NT2/D1 (cell line): ENCODE measurements at places on chromosomes 2 and 18.

DNA sequence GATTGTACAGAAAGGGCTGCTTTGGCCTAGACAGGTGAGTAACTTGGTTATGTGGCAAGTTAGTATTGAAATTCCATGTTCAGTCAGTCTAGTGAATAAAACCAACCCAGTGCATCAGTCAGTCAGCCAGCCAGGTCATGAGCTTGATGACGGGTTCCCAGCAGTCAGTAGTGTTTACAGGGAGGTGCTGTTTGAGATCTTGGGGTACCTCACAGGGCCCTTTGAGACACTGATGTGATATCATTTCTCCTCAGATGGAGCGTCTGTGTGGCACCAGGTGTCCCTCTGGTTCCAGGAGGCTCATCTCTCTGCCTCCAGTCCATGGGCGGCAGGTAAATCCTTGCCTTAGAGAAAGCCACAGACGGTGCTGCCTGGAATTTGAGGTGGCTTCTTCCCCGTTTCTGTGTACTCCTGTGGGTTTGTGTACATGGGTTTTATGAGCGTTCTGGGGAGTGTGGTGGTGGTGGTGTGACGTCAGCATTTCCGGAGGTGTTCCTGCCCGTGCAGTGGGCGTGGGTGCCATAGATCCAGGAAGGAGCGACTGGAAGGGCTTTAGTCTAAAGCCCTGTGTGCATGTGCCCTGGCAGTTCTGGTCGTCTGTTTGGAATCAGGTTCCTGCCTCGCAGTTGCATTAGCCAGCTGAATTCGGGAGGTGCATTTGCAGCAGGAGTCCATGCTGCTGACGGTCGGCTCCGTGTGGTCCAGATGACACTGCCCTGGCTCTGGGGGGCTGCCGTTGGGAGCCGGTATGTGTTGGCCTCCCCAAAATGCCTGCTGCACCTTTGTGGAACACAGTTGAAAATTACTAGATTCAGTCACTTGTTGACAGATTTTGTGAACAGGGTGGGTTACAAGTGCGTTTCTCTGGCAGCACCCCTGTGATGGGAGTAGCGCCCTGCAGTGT is 2.1 kb downstream of the CTDP1 start:
- DNase-seq, result no peak

DNA sequence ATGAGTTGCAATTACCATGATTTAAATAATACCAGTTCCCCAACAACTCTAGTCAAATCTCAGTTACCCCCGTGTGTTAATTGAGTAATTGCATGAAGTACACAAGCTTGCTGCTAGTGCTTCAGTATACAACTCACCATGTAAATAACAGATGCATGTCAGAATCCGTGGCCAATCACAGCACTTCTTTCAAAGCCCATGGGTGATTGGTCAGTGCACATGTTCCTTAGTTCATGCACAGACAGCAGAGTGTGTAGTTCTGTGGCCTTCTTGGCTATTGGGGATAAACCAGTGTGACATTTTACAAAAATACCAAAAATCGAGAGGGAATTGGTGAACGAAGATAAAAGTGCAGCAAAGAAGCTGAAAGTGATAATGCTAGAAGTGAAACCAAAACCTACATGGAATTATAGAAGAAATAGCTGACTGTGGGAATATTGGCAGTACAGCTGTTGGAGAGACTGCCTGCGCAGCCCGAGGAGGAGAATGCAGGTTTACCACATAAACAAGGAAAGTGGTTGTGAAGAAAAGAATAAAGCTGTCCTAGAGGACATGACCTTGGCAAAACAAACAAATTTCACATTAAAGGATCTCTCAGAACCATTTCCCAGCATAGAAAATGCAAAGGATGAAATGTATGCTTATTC is 59.4 kb downstream of the NEDD4L start:
- DNase-seq, result no peak

DNA sequence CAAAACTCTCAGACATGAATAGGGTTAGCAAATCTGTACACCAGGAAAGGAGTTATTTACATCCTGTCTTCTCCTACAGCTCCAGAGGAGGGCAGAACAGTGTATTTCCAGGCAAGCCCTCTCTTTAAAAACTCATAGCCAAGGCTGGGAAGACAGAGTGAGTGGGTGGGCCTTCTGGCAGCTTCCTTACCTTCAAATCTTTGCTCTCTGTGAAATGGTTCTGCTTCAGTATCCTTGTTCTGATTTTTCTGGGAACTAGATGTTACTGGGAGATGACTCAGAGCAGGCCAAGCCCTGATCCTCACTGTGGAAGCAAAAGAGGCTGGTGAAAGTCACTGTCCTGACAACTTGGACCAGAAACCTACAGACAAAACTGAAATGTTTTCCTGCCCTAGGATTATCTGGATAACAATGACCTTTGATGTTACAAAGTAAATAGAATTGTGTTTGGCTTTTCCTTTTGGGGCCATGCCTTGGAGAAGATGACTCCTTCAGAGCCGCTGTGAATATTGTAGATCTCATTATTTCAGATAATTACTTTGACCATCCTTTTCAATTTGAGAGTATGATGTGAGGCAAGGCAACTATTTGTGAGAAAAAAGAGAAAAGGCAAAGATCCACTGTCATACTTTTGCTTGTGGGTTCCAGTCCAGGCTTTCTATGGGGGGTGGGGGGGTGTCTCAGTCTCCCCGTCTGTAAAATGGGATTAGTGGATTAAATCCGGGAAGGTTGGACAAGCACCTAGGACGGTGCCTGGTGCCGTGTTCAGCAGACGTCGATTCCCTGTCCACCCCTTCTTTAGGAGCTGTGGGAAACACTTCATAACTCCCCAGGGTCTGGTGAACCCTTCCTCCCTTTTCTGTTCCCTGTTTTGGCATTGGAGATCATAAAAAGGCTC is 644 bp upstream of the QPCT start:
- DNase-seq, result no peak

DNA sequence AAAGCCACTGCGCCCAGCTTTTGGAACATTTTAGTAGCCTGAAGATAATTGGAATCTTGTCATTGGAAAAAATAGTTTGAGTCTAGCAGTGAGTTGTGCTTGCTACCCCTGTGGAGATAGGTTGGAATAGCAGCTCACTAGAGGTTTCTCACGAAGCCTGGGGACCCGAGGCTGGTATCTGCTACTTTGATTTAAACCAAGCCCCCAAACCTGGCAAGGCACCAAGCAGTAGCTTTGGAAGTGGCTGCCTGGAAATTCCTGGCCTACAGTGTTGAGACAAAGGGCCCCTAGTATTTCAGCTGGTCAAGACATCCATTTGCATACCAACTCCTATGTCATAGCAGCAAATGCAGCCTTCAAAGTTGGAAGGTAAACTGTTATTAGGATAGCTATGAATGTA is 42.1 kb downstream of the NOP58 start:
- no peak for DNase-seq

GRCh38 chr2:17918789-17919188 is 40.3 kb downstream of the KCNS3 start:
- peak; percentile 15 for DNase-seq

DNA sequence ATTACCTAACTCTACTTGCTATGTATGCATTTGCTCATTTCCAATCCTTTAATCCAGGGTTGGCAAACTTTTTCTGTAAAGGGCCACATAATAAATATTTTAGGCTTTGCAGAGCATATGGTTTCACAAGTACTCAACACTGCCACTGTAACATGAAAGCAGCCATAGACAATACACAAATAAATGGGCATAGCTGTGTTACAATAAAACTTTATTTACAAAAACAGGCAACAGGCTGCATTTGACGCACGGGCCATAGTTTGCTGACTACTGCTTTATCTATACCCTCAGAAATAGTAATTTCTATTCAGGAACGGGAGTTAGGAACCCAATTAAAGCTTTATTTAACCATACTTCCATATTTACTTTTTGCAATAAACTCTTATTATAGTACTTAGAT is 138.7 kb downstream of the DHRS9 start:
- DNase-seq, result no peak

DNA sequence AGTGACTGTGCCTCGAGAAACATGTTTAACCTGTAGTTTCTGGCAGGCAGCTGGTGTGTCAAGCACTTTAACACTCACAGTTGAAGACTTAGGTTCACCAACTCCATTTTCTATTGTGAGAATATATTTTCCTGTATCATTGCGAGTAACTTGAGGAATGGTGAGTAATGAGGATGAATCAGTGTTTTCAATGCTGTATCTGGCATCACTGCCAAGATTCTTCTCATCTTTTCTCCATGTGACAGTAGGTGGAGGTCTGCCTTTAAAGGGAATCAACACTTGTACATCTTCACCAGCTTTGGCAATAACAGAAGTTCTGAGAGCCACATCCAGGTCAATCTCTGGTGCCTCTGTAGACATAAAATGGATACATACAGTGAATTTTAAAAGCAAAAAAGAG is 72.8 kb downstream of the PLEKHA3 start:
- no peak for DNase-seq

- no peak for DNase-seq
These were observed 67.1 kb upstream of the MAP4K4 start for GRCh38 chr2:101630224-101630949.

- no peak for DNase-seq
These were observed 550.5 kb downstream of the SPAG16 start for GRCh38 chr2:213834746-213835145.

GRCh38 chr18:49332706-49333406 is 127.6 kb downstream of the DYM start:
- no peak for DNase-seq

DNA sequence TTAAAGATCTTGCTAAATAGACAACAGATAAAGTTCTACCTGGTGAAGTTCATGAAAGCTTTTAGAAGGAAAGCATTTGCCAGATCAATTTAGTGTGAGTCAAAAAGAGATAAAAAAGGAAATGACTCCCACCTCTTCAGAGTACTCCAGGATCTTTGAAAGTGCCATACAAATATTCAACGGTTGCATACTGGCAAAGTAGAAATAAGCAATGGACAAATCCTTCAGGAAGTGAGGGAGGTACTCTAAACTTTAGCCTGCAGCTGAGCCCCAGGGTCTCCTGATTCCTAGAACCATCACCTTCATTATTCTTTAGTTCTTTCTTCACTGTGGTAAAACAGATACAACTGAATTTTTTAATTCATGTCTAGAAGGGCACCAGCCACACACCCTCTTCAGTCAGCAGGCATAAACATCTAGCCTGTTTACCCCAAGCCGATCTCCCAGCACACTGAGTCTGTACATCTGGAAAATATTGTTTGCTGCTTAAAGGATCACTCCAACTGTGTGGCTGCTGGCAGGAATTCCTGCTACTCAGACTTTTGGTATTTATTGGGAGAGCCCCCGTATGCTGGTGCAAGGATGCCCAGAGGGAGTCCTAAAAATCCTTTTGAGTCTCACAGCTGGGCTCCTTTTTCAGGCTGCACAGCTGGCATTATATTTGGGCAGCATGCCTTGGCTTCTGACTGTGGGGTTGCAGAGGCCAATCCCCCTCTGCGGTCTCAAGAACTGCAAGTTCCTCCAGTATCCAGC is 72.3 kb upstream of the SESTD1 start:
- no peak for DNase-seq

- DNase-seq, result no peak
These were observed 19.0 kb downstream of the DGKD start for GRCh38 chr2:233373316-233373715.

DNA sequence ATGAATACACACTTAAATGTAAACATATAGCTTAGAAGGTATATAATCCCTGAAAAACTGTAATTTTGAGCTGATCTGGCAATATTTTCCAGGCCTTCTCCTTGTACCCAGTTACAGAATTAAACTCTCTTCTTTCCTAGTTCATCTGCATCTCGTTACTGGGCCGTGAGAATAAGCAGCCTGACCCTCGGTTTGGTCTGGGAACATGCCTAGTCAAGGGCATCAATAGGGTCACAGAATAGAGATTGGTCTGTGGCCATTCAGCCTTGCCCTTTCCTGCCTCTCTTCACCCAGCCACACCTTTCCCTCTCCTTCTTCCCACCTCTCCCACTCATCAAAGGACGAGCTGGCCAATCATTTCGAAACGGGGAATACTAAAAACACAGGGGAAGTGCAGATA is 27.3 kb downstream of the SULT1C2 start:
- no peak for DNase-seq

DNA sequence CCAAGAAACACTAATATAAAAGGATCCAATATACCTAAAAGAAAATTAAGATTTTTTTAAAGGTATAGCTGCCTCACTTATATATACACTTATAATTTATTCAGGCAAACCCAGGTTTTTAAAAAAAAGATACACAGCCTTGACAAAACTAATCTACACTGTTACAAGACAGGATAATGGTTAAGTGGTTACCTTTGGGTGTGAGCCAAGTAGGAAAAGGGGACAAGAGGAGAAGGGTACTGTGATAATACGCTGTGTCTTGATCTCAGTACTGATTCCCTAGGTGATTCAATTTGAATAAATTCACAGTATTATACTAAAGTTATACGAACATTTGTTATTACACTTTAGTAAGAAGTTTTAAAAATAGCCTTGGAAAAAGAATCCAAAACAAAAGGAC is 30.6 kb downstream of the KLHL41 start:
- no peak for DNase-seq

DNA sequence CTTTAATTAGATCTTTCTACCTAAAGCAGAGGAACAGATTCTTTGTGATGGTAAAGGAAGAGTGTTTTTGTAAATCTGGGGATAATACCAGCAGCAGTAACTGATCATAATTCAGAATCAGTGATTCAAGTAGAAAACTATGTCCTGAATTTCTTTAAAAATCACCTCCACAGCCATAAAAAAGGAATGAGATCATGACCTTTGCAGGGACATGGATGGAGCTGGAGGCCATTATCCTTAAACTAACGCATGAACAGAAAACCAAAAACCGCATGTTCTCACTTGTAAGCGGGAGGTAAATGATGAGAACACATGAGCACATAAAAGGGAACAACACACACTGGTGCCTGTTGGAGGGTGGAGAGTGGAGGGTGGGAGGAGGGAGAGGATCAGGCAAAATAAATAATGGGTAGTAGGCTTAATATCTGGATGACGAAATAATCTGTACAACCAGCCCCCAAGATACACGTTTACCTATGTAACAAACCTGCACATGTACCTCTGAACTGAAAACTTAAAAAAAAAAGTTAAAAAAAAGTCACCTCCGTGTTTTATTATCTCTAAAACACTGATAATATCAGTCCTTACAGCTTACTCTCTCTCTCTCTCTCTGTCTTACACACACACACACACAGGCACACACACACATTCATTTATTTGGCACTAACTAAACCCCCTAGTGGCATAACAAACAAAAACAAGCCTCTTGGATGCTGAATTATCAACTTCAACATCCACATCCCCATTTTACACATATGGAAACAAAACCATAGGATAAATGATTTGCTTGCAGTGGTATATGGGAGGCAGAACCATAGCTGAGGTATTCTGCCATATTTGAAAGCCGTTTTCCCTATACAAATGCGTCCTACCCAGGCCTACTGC is 1.4 kb downstream of the TM4SF20 start:
- no peak for DNase-seq

- no peak for DNase-seq
These were observed 84.2 kb downstream of the ANTXR1 start for GRCh38 chr2:69097148-69097610.

DNA sequence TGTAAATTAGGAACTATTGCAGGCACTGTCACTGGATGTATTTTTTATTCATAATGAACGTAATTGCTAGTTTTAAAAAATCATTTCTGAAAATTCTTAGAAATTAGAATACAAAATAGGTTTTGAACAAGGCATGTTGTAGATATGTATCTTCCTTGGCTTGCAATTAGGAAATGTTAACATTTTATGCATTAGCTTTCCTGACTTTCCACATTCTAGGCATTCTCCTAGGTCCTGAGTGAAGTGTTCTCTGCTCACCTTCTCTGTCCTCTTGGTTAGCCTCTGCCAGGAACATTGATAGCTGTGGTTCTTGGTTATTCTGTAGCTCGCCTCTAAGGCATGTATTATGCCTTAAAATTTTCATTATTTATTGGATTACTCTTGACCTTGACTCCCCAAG is 130.3 kb downstream of the FHOD3 start:
- DNase-seq, result no peak
